CD4-positive, alpha-beta T cell treated with Interleukin-2 at 100 ng/mL for 4 hours (primary cell): ENCODE measurements at places on chromosomes 4 and X.

- DNase-seq: no peak
Observed at GRCh38 chrX:109927663-109928273, 75.1 kb upstream of the TMEM164 start.

DNA sequence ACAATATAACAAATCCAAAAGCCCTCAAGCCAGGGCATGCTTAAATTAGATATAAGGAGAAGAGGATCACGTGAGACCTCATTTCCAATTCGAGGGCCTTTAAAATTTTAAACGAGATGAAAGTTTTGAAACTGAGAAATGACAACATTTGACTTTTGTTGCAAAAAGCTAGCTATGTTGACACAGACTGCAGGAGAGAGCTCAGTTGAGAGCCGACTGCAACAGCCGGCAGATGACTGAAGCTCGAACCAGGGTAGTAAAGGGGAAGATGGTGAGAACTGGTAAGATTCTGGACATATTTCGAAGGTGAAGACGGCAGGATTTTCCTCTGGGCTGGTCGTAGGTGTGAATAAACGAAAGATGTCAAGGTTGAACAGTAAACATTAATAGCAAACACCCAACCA, 773 bp downstream of the PRMT9 start:
- DNase-seq: peak; percentile 10

GRCh38 chr4:153005899-153006381, 69.8 kb downstream of the FHDC1 start:
- DNase-seq: no peak

DNA sequence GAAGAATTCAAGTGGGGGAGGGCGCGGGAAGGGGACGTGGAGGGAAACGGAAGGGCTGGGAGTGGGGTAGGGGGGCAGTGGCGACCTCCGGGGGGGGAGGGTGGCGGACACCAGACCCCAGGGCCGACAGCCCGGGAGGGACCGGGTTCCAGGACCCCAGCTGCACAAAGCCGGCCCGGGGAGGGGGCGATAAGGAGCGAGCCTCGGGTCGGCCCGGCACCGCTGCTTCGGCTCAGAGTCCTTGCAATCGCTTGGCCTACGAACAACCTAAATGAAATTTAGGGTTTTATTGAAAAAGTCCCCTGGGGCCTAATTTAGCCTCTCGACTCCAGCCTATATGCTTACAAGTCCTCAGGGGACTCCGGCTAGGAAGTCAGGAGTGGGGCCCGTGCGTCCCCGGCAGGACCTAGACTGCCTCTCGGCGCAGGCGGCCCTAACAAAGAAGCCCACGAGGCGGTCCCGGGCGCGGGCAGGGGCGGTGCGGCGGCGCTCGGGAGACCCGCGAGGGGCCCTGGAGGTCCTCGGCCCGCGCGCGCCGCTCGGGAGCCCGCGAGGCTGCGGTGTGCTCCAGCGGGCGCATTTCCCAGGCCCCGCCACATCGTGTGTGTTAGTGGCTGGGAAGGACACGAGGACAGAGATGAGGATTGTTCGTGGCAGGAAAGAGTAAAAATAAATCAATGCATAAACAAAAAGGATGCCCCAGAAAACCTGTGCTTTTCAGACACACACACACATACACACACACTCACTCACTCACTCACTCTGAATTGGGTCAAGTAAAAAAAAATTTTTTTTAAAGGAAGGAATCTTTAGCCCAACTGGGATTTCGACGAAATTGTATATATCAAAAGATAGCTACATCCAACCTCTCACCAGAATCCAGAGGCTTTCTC, 70.0 kb downstream of the MGST2 start:
- no peak for DNase-seq

- no peak for DNase-seq
Observed at GRCh38 chr4:17762726-17763125, 18.7 kb downstream of the FAM184B start.
